Fibroblast of skin of abdomen (primary cell): ENCODE measurements at places on chromosomes 7 and 10.

- DNase-seq, result peak; percentile 39
These were observed 26.2 kb upstream of the FRMD4A start for GRCh38 chr10:14356921-14357320.

- no peak for DNase-seq
These were observed 1.3 kb downstream of the LFNG start for GRCh38 chr7:2520761-2521290.

DNA sequence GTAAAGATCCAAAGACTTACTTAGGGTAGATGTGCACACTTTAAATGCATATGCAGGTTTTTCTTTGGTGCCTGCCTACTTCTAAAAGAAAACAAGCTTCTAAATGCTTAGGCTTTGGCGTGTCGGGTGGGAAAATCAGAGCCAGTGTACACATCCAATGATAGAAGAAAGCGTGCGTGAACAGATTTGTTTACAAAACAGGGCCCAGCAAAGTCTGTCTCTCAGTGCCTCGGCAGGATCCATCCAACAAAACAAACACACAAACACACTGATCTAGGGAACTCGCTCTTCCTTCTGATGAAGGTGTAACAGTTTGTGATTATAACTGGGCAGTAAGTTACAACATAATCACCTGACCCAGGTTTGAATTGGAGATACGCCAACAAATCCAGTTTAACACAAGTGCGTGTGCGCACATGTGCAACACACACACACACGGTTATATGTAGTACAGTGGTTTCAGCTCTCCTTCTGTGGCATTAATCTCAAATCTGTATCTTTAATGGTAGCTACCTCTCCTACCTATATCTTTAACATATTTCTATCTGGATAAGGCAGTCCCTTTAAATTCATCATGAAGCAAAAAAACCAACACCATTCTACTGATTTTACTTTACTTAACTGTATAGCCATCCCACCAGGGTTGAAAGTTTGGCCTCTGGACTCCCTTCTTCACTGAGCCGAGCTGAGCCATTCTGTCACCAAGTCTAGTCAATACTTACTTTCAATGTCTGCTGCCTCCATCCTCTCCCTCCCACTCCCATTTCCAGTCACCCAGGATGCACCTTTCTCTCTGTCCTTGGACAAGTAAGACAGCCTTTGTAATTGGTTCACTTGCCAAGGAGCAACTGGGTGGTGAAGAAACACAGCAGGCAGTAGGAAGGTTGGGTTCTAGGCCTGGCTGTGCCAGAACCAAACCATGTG, 184.4 kb upstream of the KLF14 start:
- no peak for DNase-seq

DNA sequence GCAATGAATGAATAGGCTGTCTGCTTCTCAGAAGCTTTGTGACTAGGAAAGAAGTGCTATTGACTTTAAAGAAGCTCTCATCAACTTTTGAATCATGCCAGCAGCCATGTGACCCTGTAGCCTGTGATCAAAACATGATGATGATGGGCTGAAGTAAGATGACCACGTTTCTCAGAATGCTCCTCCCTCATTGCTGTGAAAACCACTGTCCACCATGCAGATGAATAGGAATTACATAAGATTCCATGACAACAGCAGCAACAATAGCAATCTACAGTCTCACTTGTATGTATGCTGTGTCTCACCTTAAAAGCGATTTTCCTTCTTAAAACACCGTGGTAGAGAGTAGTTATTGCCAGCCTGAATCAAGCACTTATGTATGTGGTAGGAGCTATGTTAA, 228.4 kb downstream of the TRIL start:
- peak; percentile 28 for DNase-seq

DNA sequence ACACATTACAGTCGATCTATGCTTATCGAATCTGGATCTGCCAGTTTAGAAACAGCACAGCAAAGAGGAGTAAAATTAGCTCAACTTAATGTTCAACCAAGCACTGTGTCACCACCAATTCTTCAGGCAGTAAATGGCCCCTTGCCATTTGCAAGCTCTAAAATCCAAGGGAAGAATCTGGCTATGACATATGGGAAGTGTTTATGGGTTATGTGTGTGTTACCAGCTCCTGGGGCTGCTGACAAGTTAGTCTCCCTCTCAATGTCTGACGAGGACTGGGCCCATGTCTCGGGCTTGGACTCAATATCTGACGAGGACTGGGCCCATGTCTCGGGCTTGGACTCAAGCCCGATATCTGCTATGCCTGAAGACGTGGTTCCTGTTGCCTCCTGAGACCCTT, 5.7 kb upstream of the ITIH2 start:
- DNase-seq, result no peak

GRCh38 chr7:81672872-81673271, 97.0 kb downstream of the HGF start:
- DNase-seq, result no peak

- peak; percentile 62 for DNase-seq
These were observed 27.8 kb downstream of the RBM20 start for GRCh38 chr10:110671788-110672579.

- no peak for DNase-seq
These were observed 199.2 kb downstream of the KIF20B start for GRCh38 chr10:89900554-89900953.

DNA sequence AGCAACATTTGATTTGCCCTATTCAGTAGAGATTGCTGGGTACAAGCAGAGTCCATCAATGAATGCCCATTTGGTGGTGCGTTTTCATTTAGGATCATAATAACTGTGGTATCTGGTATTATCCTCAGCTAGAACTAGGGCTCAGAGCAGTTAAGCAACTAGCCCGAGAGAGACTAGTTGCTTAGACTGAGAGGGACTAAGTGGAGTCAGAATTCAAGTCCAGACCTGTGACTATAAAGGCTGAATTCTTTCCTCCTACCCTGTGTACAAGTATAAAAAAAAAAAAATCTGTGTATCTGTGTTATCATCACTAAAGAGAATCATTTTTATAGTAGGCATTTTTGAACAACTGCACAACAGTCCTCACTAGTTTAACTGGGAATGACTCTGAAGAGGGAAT, 45.3 kb upstream of the DKK1 start:
- DNase-seq, result no peak

GRCh38 chr10:6091630-6092029, 2.8 kb downstream of the RBM17 start:
- no peak for DNase-seq

GRCh38 chr10:125038637-125039036, 96.7 kb downstream of the ZRANB1 start:
- no peak for DNase-seq

DNA sequence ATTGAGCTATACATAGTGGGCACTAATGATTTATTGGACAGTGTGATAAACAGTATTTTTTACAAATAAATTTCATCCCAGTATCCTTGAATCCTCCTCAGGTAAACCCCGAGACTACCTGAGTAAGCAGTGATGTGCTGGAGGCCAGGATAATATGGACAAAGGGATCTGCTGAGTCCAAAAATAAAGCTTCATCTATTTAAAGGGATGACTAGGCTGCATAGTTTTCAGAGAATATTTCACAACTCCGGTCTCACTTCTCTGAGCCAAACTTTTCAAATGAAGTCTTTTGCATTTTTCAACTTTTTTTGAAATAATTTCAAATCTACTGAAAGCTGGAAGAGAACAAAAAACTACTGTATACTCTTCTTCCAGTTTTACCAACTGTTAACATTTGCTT, 2.5 kb downstream of the ACTR3B start:
- peak; percentile 36 for DNase-seq

DNA sequence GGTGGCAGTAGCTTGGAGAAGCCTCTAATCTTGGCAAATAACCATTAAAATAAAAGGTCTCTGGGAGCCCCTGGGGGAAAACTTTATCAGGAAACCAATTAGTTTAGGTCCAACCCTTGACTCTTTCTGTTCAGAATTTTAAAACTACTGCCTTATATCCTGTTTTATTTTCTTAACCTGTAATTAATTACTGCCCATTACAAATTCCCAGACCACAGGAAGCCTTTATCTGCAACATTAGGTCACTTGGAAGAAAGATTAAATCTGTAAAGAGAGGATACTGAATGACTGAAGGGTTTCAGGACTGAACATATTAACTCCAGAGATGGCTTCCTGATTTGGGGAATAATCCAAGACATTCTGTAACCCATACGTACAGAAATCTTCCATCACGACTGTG, 320.5 kb upstream of the SORCS1 start:
- no peak for DNase-seq

DNA sequence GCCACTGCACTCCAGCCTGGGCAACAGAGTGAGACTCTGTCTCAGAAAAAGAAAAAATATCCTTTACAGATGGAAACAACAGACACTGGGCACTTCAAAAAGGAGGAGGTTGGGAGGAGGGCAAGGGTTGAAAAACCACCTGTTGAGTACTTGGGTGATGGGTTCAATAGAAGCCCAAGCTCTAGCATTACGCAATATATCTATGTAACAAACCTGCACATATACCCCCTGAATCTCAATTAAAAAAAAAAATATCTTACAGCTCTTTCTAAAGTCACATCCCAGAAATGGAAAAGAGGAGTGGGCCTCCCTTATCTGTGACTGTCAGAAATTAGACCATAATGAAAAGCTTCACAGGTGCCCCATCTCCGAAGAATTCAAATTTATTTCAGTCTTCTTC, 12.1 kb downstream of the VIM start:
- DNase-seq, result no peak

- no peak for DNase-seq
These were observed 250.3 kb downstream of the GPR37 start for GRCh38 chr7:124515106-124515830.

- DNase-seq, result no peak
These were observed 11.4 kb upstream of the HSPA12A start for GRCh38 chr10:116753759-116754158.

- no peak for DNase-seq
These were observed 8.0 kb downstream of the SEPHS1 start for GRCh38 chr10:13340068-13340467.

DNA sequence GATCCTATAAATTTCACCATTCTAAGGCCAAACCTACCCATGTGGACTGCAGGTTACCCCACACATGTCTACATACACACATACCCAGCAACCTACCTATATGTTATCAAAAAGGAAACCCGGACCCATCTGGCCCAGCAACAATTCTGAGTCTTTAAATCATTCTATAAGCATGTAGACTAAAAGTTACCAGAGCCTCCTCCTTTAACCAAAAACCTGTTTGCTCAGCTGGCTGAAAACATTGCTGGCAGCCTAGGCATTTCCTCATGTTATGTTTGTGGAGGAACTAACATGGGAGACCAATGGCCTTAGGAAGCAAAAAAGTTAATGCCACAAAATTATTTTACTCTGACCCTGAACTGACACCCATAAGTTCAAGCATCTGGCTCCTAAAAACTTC, 5.3 kb upstream of the ADCK2 start:
- no peak for DNase-seq

- peak; percentile 30 for DNase-seq
These were observed 49.1 kb upstream of the FOXK1 start for GRCh38 chr7:4633012-4633411.

GRCh38 chr10:110985497-110986275, 66.3 kb downstream of the SHOC2 start:
- no peak for DNase-seq

GRCh38 chr7:133742709-133743538, 384.2 kb upstream of the LRGUK start:
- DNase-seq, result peak; percentile 30
